ENCODE measurements at places on chromosomes 6 and 20.

GRCh38 chr20:32527052-32527446 lies 58.1 kb downstream of the NOL4L start:
- DNase-seq = no peak

GRCh38 chr20:25341716-25342680 lies 48.6 kb downstream of the ABHD12 start:
- DNase-seq = no peak

DNA sequence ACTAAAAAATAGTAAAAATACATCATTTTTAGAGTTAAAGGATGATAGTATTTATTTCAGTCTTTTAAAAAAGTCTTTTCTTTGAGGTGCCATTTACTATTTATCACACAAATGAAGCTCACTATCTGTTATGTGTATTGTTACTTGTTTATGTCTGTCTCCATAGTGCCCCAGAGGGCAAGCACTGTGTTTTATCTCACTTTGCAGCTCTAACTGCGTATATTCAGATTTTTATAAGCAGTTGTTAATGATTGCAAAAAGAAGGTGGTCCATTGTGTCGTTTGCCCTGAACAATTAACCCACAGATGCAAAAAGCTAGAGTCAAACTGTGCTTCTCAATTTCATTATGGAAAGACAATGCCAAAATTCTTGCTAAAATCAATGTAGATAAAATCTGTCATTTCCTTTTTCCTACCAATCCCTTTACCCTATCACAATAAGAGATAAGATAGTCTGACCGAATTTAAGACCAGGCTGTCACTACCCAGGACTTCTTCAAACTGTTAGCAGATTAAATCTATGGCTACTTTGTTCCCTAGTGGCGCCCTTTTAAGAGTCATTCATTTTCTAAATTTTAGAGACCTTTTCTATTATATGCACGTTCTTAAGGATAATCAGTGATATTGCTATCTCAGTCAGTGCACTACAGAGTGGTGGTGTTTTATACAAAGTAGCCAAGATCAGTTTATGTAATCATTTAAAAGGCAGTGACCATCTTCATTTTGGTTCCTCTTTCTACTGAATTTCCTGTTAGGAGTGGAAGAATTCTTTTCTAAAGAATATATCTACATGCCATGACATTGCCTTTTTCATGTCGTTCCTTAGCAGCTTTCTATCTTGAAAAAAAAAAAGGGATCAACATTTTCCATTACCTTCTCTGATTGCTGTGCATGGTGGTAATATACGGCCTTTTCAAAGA lies 133.1 kb upstream of the PRDM1 start:
- no peak for DNase-seq

DNA sequence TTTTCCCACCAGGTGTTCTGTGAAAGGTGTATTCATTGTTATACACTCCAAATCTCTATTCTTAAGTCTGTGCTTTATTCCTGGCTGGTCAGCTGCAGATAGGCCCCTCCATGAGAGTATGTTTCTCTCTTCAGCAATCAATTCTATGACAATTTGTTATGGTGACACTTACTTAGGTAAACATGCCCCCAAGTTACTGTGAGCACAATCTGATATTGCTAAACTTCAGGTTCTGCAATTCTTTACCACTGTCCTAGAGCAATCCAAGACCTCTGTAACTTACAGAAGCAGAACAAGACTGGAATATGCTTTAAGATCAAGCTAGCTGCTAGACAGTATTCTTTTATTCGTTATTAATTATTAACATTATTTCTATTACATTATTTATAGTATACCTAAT lies 391.9 kb downstream of the FRK start:
- no peak for DNase-seq

DNA sequence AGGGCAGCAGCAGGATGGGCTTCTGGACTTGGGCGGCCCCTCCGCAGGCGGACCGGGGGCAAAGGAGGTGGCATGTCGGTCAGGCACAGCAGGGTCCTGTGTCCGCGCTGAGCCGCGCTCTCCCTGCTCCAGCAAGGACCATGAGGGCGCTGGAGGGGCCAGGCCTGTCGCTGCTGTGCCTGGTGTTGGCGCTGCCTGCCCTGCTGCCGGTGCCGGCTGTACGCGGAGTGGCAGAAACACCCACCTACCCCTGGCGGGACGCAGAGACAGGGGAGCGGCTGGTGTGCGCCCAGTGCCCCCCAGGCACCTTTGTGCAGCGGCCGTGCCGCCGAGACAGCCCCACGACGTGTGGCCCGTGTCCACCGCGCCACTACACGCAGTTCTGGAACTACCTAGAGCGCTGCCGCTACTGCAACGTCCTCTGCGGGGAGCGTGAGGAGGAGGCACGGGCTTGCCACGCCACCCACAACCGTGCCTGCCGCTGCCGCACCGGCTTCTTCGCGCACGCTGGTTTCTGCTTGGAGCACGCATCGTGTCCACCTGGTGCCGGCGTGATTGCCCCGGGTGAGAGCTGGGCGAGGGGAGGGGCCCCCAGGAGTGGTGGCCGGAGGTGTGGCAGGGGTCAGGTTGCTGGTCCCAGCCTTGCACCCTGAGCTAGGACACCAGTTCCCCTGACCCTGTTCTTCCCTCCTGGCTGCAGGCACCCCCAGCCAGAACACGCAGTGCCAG lies at the start of gene TNFRSF6B:
TNFRSF6B (plus strand) TSS at position 25 of the 729 bp plus-strand sequence; CDS start at position 141, 116 bp downstream.
- no peak for DNase-seq

GRCh38 chr6:135880066-135880972 lies 28.8 kb downstream of the PDE7B start:
- no peak for DNase-seq

GRCh38 chr6:23448281-23448680 lies 677.7 kb upstream of the NRSN1 start:
- DNase-seq = no peak

- no peak for DNase-seq
These were observed 50.1 kb upstream of the INSM1 start for GRCh38 chr20:20317621-20318364.

- DNase-seq = no peak
These were observed 42.0 kb upstream of the LY86 start for GRCh38 chr6:6546318-6547109.

- DNase-seq = no peak
These were observed 40.3 kb downstream of the SEC63 start for GRCh38 chr6:107917451-107918375.

DNA sequence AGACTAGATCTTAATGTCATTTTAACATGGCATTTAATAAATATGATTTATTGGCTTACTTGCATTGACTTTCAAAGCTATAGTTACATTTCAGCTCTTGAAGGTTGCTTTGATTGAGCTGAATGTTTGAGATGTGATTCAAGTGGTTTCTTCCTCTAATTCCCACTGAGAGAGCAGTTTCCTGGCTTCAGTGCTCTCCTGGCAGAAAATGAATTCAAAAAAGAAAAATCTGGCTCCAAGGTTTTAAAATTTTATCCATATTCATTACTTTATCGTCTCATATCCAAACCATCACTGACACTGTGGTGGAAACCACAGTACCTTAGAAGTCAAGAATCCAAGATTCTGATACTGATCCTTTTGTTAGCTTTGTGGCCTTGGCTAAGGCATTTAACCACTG lies 263.1 kb upstream of the HSF2 start:
- DNase-seq = no peak

DNA sequence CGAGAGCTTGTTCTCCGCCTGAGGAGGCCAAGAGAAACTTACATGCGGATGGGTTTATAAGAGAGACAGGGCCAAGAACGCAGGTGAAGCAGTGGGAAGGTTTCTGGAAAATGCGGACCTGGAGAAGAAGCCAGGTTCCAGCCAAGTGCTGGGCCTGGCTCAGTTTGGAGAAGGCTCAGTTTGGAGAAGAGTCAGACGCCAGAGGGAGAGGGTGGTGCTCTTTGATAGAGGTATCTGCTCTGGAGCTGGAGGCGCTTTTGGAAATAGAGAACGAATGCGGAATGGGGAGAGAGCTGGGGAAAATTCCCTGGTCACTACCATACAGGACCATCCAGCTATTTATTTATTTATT lies 753 bp downstream of the RSPH9 start:
- DNase-seq = no peak

DNA sequence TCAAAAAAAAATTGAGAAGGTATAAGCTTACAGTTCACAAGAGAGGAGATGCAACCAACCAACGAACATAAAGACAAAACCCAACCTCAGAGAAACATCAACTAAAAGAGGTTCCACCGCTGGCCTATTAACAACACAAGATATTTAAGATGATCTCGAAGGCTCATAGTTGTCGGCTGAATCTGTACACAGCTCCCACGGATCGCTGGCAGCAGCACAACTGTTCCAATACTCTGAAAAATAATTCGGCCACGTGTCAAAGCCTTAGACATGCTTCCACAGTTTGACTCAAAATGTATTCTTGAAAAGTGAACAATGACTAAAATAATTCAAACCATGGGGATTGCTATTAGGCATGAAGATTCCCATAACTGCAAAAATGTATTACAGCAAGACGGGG lies 13.7 kb downstream of the EXOC2 start:
- no peak for DNase-seq

DNA sequence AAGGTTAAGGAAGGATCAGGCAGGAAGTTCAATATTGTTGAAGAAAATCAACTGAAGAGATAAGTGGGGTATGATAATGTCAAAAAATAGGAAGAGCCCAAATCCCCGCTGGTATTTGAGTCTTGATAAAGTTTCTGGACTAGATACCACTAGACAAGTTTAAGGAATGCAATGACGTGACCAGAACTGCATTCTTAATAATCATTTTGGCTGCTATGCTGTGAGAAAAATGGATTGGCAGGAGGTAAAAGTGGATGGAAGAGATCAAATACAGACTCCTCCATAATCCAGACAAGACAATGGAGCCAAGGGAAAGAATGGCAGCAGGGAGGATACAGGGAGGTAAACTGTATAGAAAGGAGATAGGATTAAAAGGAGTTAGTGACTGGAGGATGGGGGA lies 128.2 kb downstream of the COL12A1 start:
- no peak for DNase-seq

GRCh38 chr6:137099689-137100403 lies 55.1 kb upstream of the IL20RA start:
- no peak for DNase-seq

DNA sequence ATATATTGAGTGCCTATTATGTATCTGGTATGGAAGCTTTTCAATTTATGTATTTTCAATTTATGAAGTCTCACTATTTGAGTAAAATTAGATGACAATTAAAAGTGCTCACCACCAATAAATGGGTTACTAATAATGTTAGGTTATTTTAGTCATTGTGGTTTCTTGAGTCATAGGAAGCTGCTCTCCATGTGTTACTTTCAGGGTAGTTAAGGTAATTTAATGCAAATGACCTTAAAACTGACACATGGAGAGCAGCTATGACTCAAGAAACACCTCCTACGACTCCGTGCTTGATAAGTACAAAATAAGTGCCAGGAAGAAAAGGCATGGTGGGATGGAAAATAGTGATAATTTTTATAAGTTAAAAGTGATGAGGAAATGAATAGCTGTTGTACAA lies 16.5 kb upstream of the TINAG start:
- DNase-seq = no peak

- DNase-seq = no peak
These were observed 6.8 kb downstream of the HFE start for GRCh38 chr6:26094036-26094435.

DNA sequence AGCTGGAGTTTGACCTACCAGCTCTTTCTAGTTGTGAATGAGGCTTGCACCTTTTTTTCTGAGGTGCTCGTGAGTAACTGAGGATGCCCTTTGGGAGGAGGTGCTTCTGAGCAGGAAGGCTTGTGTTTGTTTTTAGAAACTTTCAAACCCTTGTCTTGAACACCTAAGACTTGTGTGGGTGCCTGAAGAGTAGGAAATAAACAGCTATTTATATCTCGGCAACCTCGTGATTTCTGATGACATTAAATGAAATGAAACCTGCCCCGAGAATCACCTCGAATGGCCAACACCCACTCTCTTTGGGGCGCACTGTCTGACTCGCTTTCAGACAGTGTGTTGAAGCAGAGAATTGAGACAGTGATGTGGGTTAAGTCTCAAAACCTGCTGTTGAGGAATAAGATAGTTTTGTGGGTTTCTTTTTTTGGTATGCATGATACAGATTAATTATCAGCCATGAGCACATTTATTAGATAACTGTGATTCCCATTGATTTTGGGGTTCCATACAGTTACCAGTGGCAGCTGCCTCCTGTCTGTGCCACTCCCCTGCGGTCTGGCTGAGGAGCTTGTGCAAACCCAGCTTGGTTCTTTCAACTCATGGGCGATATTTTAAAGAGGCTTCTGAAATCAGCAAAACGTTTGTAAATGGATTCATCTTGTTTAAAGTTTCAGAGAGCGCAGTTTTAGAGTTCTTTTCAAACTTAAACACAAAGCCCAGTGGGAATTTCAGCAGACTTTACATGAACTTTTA lies 8.4 kb downstream of the IRF4 start:
- no peak for DNase-seq

GRCh38 chr20:32396646-32397160 lies 38.6 kb downstream of the ASXL1 start:
- no peak for DNase-seq

- no peak for DNase-seq
These were observed 9.0 kb upstream of the MRGBP start for GRCh38 chr20:62787321-62787720.

- DNase-seq = no peak
These were observed 41.9 kb downstream of the ITPR3 start for GRCh38 chr6:33663028-33663427.

DNA sequence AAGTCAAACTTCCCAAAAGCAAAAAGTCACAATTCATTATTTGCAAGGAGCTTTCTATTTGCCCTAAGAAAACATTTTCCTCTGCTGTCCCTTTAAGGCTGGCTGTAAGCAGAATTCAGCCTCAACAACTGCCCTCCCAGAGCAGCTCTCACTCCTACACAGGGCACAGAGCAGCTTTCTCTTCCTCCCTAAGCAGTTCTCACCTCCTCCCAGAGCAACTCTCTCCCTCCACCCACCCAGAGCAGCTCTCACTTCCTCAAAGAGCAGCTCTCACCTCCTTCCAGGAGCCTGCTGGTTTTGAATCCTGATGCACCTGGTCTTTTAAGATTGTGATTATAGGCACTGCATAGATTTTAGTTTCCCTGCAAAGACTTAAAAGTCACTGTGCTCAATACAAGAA lies 120.6 kb upstream of the TMEM181 start:
- DNase-seq = no peak

DNA sequence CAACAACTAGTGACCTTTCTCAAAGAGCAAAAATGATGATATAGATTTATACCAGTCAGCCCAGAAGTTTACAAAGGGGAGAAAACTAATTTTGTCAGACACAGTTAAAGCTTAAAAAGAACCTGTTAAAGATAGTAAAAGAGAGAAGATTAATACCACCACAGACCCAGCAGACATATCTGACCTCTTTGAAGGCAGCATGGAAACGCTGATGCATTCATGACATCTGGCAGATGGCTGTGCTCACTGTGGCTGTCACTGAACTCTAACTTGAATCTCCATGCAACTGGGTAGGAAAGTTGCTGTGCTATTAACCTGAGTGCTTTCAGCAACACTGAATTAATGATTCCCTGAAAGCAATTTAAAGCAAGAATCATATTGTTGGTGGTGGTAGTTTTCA lies 159.8 kb upstream of the PRDM1 start:
- no peak for DNase-seq

- no peak for DNase-seq
These were observed 145.5 kb downstream of the ERMARD start for GRCh38 chr6:169896826-169897456.

- DNase-seq = no peak
These were observed 89.3 kb upstream of the AHI1 start for GRCh38 chr6:135586844-135587243.

Data from GOT3 (cell line).